ENCODE measurements at places on chromosomes 5 and 9.

GRCh38 chr5:10631316-10631996 is 67.6 kb downstream of the ANKRD33B start:
- no peak for DNase-seq

- DNase-seq, result no peak
These were observed 626 bp downstream of the OR13C2 start for GRCh38 chr9:104604801-104605200.

DNA sequence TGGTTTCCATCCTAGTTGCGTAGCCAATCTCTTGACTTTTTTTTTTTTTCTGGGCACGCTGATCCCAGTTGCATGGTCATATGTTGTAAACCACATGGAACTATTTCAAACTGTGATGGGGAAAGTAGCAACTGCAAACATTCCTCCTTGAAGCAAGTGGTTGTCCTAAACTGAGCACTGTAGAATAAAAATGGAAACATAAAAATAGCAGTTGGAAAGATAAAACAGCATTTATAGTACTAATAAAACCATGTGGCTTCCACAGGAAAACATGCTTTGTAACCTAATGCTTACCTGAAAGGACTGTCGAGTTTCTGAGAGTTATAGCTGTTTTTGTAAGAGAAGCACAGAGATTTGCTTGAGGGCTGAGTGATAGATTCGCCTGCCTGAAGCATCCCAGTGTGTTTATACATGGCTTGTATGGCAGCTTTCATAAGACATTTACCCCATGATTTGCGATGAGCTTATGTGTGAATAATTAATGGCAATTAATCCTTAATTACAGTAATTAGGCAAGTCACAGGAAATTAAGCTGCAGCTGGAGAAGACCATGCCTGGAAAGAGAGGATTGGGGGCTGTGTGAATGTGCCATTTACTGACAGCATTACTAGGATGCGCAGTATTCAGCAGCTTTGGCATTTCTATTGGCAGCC is 136.5 kb downstream of the PBX3 start:
- no peak for DNase-seq

DNA sequence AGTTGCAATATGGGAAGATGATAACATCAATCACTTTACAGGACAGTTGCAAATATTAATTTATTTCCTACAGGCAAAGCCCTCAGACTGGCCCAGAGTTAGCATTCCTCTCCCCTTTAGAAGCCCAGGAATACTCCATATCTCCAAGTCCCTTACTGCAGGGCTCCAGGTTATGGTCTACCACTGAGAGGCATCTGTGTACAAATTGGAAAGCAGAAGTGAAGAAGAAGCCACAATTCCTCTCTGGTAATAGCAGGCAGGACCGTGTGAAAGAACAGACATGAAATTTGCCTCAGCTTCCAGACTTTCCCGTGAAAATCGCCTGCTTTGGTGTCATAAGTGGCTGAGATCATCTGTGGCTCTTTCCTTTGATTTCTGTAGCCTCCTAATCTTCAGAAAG is 289.6 kb downstream of the GLIS3 start:
- DNase-seq, result no peak

DNA sequence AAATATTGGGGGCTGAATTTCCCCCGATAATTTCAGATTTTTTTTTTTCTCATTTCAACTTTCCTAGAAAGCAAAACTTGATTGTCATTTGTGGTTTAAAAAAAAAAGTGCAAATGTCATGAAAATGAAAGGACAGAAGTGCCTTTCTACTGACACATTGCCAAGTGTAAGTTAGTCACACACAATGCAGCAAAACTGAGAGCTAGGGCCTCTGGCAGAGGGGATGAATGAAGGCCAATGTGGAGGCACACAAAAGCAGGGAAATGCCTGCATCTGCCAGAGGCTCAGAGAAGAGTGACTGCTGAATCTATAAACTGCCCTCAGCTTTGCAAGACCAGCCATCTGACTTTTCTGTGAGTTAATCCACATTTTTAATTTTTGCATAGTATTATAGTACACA is 6.8 kb upstream of the IFNA5 start:
- no peak for DNase-seq

Measured in NCI-H226 (cell line).